NCI-H446 (cell line): ENCODE measurements at places on chromosomes 7 and 10.

DNA sequence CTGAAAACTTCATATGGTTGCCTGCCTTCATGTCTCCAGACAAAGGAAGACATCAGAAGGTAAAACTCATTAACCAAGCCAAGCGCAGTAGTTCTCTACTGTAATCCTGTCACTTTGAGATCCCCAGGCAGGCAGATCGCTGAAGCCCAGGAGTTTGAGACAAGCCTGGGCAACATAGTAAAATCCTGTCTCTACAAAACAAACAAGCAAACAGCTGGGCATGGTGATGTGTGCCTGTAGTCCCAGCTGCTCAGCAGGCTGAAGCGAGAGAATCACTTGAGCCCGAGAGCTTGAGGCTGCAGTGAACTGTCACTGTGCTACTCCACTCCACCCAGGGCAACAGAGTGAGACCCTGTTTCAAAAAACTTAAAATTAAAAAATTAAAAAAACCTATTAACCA, 467.4 kb upstream of the SORCS1 start:
- DNase-seq, result no peak

DNA sequence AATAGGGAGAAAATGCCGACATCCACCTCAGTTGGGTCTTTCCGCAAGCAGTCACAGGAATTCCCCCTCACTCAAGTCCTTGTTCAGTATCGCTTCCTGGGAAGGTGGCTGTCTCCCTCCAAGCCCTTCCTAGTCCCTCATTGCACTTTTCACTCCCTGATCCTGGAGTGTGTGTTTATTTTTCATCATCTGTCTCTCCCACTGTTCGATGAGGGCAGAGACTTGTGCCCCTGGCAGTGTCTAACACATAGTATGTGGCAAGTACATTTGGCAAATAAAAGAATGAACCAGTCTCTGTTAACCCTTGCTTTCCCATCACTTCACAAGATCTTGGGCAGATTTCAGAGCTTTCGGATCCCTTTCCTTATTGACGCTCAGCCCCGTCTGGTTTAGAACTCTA, 24.0 kb upstream of the CACUL1 start:
- DNase-seq, result no peak

DNA sequence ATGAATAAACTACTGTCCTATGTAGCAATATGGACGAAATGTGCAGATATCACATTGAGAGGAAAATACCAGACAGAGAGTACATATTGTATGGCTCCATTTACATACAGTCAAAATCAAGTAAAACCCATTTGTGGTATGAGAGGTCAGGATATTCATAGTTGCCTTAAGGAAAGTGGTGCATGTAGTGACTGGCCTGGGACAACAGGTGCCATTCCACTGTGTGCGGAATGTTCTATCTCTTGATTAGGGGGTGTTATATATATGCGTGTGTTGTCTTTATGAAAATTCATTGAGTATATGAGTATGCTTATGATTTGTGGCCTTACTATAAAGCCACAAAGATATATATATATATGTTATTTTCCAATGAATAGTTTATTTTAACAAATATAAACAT, 964.0 kb downstream of the SORCS3 start:
- DNase-seq, result no peak

DNA sequence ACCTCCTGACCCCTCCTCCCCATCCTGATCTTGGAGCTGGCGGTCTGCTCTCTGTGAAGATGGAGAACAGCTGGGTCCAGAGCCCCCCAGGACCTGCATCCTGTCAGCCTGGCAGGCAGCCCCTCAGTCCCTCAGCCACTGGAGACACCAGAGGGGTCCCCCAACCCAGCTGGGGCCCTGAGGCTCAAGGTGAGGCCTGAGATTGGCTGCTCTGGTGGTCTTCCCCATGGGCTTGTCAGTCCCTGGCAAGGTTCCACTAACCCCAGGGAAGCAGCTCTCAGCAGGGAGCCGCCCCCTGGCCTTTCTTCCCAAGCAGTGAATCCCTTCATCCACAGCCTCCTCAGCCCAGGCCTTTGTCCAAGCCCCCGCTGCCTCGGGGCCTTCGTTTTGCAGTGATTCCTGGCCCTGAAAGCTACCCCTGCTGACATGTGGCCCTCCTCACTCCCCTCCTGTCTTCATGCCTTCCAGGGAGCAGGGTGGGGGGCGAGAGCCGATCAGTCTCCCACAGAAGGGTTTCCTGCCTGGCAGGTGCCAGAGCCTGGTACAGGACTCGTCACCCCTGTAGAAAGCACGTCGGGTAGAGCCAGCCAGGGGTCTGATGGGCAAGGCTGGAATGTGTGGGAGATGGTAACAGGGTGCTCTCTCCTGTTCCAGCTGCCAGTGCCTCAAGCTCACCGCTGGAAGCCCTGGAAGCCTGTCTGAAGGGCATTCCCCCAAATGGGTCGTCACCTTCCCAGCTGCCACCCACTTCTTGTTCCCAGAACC, 48.5 kb downstream of the ZNF467 start:
- DNase-seq, result no peak

- DNase-seq, result no peak
Measured at GRCh38 chr10:34492081-34492480, 323.0 kb downstream of the PARD3 start.
